ENCODE measurements at places on chromosomes 11 and 22.

GRCh38 chr11:130180491-130180890 lies 20.9 kb downstream of the ST14 start:
- peak; percentile 78 for DNase-seq

DNA sequence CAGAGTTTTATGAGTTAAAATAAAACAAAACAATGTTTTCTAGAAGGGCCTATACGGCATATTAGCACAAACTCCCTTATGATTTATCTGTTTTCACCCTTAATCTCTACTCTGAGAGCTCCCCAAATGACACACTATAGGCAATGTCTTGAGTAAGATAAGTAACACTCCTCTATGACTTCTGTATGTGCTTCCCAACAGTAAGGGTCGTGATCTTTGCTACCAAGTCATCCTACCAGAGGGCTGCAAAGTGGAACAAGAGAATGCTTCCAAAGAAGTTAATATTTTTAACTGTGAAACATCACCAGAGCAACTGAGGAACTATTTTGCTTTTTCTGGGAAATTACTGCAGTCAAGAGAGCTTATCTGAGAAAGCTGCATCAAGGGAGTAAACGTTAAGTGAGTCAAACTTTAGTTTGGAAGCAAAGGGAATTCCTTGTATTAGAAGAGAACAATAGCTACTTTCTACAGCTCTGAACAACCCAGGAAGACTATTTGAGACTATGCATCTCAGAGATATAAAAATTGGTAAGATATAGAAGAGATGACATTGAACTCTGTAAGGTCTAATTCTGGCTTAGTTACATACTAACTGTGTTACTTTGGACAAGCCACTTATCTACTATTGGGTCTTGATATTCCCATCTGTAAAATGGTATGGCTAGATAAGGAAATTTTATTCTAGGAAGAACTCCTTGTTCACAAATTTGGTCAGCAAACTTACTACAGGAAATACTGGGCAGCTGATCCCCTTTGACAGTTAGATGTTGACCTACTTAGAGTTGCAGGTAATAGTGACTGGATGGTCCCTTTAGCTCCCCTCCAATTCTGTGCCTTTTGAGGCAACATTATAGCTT lies 43.7 kb upstream of the CCDC34 start:
- no peak for DNase-seq

- no peak for DNase-seq
Measured at GRCh38 chr11:76172583-76172982, 33.7 kb downstream of the WNT11 start.

- no peak for DNase-seq
Measured at GRCh38 chr11:19872512-19873145, 160.0 kb downstream of the NAV2 start.

- DNase-seq = peak; percentile 16
Measured at GRCh38 chr11:69647390-69647748, 6.4 kb downstream of the CCND1 start.

- DNase-seq = peak; percentile 100
Measured at GRCh38 chr11:108616549-108616948, 23.0 kb upstream of the EXPH5 start.

DNA sequence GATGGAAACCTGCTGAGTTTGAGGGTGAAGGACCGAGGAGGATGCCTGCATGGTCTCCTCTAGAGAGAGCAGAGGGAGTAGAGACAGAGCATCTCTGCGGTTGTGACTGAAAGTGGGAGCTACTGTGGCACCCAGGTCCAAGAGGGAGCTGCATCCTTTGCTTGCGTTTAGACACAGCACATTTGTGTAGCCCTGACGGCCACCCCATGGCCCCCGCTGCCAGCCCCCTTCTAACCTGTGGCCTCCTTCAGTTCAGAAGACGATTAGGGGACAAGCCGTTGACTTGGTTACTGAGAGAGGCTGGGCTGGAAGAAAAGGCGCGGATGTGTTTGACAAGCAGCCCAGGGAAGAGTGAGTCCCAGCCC lies 690.9 kb downstream of the BRD1 start:
- no peak for DNase-seq

DNA sequence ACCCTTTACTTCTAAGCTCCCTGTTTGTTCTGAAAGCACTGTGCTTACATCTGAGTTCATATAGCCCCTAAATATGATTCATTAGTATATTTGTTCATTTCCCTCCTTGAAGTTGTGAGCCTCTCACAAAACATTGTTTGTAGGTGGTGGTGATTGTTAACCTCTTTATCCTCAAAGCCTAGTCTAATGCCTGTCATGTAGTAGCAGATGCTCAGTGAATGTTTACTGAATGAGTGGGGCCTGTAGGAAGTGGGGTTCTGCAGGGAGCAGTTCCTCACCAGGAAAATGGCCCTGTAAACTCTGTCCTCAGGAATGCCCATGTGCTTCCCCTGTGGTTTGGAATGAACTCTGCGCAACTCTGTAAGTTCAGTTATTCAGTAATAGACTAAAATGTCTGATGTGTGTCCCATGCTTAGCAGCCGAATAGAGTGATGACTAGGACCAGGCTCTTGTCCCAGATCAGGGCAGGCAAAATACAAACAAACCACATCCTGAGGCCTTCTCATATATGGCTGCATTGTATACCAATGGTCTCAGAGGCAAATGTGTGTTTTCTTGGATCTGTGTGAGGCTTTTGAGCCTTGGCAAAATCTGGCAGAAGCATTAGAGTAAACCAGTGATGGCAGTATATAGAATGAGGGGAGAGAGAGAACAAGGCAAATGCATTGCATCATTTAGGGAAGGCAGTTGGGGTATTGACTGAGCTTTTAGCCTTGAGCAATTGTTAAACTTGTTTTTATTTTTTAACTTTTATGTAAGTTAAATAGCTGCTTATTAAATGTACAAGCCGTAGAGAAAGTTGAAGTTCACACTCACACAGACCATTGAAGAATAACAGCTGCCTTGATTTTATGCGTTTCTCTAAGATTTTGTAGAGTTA lies 91.4 kb upstream of the BIRC3 start:
- DNase-seq = peak; percentile 91

DNA sequence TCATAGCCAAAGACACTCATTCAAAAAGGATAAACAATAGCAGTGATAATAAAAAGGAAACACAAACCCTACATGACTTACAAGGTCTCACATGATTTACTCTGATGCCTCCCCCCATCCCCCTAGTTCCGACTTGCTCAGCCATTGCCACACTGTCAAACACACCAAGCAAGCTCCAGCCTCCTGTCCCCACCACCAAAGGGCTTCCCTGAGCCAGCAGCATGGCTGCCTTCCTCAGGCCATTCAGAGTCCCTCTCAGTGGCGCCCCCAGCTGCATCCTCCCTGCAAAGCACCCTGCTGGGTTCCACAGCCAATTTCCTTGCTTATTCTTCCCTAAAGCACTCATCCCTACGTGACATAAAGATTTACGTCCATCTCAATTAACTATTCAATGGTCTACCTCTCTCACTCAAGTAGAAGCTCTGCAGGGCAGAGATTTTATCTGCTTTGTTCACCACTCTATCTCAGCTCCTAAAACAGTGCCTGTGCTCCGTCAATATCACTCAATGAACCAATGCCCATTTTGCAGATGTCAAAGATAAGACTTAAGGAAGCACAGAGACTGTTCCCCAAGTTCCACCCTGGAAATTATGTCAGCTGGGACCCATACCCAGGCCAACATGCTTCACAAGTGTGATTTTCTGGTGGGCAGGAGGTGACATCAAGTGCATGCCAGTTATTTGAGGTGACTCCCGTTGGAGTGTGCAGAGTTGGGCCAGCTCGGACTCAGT lies 106.9 kb downstream of the SYN3 start:
- DNase-seq = no peak

DNA sequence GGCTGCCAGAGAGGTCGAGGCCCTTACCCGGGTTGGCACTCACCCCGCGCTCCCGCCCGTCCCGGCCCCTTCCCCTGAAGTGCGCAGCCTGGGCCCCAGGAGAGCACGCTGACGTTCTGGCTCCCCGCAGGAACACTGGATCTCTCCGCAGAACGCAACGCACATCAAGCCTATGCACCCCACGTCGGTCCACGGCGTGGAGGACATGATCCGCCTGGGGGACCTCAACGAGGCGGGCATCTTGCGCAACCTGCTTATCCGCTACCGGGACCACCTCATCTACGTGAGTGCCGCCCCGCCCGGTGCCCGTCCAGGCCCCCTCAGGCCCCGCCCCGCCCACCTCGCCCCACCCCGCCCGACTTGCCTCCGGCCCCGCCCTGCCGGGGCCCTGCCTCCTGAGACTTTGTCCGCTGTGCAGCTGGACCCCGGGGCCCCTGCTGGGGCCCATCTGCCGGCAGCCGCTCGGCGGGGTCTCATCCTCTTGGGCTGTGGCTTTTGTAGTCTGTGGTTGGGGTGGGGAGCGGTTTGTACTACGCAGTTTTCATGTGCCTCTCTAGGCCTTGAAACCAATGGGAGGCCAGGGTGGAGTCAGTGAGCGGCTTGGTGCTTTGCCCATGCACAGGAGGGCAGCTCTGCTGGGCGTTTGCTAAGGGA lies 19.7 kb downstream of the MYO7A start:
- DNase-seq = no peak

DNA sequence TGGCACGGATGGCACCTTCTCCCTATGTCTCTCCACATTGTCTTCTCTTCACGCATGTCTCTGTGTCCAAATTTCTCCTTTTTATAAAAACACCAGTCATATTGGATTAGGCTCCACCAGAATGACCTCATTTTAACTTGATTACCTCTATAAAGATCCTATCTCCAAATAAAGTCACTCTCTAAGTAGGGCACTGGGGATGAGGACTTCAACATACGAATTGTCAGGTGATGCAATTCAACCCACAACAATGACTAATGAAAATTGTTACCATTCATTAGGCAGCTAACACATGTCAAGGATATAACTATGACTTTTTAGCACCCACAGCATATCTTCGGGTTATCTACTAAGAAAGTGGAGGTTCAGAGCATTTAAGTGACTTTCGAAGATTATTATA lies 55.5 kb upstream of the USP47 start:
- peak; percentile 20 for DNase-seq

GRCh38 chr11:29844701-29845379 lies 172.0 kb downstream of the KCNA4 start:
- DNase-seq = no peak

DNA sequence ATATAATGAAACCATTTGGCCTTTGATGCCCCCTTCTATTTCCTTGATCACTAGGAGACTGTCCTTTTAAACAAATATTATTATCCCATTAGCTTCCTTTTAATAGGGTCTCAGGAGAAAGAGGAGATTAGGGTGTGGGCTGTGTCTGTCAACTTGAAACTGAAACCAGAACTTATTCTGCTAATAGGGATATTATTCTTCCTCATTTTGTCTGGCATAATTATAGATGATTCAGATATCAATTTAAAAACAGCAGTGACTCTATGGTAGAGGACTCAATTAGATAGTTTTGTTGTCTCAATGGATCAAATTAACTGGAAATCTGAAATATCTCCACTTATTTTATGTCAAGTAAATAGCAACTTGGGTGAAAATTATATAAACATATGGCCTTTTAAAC lies 584.9 kb upstream of the CCDC90B start:
- DNase-seq = no peak

DNA sequence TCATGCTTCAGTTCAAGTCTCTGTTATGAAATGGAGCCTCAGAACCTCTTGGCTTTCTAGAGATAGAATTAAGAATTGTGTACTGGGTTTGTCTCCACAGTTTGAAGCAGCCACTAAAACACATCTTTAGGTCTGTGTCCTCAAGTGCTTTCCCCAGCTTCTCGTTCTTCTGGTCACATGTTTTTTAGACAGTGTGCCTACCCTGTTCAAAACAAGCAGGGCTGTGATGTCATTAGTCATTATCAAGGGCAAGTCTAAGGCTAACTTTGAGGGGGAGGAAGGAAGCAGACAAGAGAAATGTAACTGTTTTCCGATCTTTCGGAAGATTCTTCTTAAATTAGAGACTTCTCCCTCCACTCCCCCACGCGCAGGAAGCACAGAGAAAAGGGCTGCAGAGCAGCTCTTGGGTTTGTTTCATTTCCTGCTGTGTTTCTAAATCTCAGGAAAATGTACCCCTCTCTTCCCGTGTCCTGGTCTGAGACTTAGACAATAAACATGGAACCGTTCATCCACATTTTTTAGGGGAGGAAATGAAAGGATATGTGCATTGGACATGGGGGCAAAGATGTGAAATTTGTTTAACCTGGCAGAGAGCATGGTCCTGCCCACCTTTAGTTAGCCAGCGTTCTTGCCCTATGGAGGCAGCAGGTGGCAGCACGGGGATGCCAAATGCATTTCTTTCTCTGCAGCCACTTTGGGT lies 3.1 kb downstream of the AKIP1 start:
- peak; percentile 38 for DNase-seq

DNA sequence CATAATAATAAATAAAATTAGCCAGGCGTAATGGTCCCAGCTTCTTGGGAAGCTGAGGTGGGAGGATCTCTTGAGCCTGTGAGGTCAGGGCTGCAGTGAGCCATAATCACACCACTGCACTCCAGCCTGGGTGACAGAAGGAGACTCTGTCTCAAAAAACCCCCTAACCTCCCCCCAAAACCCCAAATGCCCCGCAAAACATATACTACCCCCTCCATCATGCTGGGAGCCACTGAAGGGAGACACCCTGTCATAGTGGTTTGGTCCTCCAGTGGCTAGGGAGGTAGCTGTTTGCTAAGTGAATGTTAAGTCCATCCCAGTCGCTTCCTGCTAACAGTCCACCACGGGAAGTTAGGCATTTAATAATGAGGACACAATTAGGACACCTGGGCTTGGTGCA lies 125.0 kb downstream of the ABTB2 start:
- DNase-seq = peak; percentile 23
